ENCODE measurements at places on chromosomes 11 and 22.

DNA sequence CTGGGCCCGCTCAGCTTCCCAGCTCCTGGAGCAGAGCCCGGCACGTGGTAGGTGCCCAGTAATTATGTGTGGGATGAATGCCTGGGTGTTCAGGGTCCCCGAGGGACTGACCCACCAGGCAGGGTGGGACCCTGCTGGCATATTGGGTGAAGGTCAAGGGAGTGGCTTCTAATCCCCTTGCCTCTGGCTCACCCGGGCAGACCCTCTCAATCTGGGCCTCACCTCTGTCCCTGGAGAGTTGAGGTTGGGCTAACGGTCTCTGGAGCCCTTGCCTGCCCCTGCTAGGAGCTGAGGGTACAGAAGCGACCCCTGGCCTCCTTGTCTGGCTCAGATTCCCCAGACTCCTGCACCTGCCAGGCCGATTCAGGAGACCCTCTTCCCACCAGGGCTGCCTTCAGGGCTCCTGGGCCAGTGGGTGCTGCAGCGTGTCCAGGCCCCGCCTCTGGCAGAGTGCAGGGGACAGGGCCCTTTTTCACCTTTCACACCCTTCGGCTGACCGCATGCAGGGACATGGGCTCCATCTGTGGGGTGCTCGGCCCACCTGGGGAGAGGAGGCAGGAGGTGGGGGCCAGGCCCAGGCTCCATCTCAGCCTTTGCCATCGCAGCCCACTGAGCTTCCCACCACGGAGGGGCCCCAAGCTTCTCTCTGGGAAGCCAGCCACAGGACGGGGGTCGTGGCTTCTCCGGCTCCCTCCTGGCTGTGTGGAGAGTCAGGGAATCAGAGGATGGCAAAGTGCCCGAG is 3.8 kb upstream of the CTSD start:
- no peak overlapping the region for H3K4me3 ChIP-seq
- H3K4me1 ChIP-seq, result peaks cover 3% of the 10 kb centered on the region
- DNase-seq, result no peak

- no peak overlapping the region for H3K4me3 ChIP-seq
- peaks cover 7% of the 10 kb centered on the region for H3K4me1 ChIP-seq
- DNase-seq, result no peak
- no peaks in the 10 kb centered on the region for H3K36me3 ChIP-seq
- peaks cover 26% of the 10 kb centered on the region for H3K27me3 ChIP-seq
Measured at GRCh38 chr11:2275334-2276279, 5.2 kb upstream of the ASCL2 start.

GRCh38 chr11:107689317-107690202 is 22.3 kb downstream of the SLN start:
- no peaks in the 10 kb centered on the region for H3K36me3 ChIP-seq
- DNase-seq, result no peak
- no peaks in the 10 kb centered on the region for H3K27me3 ChIP-seq
- no peak overlapping the region for H3K27ac ChIP-seq

DNA sequence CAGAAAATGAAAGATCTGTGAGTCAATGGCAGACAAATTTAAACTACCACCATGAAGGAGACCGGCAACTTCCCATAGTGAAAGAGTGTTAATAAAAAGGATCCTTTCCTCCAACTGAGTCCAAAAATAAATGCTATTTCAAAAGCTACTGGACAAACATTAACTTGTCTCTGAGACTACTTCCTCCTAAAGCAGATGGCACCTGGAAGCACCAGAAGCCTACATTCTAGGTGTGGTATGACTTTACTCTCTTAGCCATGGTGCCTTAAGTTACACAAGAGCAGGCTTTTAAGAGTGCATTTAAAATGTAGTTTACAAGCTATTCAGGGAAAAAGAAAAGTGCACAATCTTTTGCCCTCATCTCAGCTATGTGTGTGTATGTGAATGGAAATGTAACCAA is 2.5 kb downstream of the ARHGAP32 start:
- DNase-seq, result no peak
- no peak overlapping the region for H3K4me3 ChIP-seq
- no peak overlapping the region for H3K27ac ChIP-seq
- no peaks in the 10 kb centered on the region for H3K27me3 ChIP-seq
- H3K36me3 ChIP-seq, result no peaks in the 10 kb centered on the region

DNA sequence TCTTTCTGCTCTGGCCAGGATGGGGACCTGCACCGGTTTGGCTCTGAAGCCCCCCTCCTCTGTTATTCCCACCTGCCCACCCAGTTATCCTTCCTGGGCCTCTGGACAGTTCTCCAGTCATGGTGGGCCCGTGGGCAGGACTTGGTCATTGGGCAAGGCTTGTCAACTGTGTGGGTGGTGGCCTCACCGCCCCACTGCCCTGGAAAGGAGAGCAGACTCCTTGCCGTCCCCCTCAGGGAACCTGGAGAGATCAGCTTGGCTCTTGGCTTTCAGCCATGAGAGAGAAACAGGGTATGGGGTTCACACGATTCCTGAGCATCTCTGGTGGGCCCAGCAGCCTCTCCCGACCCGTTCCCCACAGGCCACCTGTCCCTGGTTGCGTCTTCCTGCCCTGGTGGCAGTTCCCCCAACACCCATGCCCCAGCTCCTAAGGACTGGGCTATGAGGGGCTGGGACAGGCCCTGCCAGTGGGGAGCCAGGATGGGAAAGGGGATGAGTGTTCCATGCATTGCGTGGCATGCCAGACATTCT is 92.3 kb downstream of the MORC2 start:
- DNase-seq, result no peak
- no peaks in the 10 kb centered on the region for H3K4me1 ChIP-seq

DNA sequence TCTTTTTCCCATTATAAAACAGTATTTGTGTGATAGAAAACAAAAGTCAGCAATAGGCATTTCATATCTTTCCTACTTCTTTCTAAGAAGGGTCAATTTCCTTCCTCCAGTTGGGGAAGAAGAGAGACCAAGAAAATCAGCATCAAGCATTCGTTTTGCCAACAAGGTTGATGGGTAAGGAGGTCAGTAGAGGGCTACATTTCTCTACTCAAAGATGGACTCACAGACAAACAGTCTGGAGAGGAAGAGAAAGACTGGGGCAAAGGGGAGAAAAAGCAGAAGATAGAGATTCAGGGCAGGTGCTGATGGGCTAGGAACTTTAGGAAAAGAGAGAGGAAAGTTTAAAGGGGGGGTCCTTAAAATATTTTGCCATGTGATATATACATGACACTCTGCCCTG is 8.6 kb upstream of the MTNR1B start:
- no peaks in the 10 kb centered on the region for H3K36me3 ChIP-seq
- no peak overlapping the region for H3K4me3 ChIP-seq
- no peaks in the 10 kb centered on the region for H3K4me1 ChIP-seq
- no peaks in the 10 kb centered on the region for H3K27me3 ChIP-seq
- DNase-seq, result no peak

DNA sequence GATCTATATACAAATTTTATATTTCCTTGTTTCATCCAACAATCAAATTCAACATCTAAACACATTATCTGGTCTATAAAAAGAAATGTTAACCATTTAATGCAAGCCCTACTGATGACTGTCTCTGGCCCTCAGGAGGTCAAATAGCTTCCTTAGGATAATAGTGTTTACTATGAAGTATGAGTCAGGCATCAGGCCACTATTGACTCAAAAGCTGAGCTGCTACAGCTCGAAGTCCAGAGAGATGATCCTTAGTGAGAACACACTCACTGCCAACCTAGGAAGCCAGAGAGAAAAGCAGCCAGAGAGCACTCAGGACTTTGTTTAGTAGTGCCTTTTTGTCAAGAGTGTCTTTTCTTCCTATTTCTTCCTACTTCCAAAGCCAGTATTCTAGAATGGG is 171.8 kb downstream of the SOX6 start:
- H3K36me3 ChIP-seq, result no peaks in the 10 kb centered on the region
- no peaks in the 10 kb centered on the region for H3K27me3 ChIP-seq
- DNase-seq, result no peak
- no peak overlapping the region for H3K4me3 ChIP-seq
- no peak overlapping the region for H3K27ac ChIP-seq

GRCh38 chr22:48811885-48812284 is 1015.8 kb downstream of the BRD1 start:
- no peaks in the 10 kb centered on the region for H3K27me3 ChIP-seq
- H3K36me3 ChIP-seq, result no peaks in the 10 kb centered on the region
- no peaks in the 10 kb centered on the region for H3K4me1 ChIP-seq
- no peak overlapping the region for H3K4me3 ChIP-seq

DNA sequence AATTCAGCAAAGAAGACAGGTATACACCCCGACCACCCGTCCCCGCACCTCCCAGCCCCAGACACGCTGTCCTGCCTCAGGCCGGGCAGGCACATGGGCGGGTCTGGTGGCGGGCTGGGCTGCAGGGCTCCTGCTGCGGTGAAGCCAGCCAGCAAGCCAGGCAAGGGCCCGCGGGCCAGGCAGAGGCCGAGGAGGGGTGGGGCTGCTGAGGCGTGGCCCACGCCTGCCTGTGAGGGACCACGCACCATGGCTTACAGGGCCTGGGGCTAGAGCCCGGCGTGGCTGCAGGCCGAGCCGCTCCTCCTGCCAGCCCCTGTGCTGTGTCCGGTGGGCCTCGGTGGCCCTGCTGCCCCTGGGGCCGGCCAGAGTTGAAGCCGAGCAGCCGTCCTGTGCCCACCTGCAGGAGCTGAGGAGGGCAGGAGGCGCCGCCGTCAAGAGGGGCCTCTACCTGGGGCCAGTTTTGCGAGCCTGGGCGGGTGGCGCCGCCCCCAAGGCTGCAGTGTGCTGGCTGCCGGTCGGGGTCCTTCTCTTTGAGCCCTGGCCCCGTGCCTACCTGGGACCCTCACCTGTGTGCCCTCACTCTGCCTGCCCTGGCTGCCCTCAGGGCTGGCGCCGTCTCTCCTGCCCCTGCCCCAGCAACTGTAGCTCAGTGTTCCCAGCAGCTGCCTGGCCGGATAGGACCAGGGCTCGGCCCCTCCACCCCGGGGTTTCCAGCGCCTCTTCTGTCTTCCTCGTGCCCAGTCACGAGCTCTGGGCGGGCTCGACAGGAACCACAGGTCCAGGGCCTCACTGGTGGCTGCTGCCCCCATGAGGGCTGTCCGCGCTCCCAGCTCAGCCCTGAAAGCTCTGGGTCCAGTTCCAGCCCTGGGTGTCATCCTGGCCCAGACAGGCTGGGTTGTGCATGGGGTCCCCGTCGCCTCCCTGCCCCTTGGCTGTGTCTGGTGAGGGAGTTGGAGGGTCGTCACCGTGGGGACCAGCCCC is 38.4 kb downstream of the MOB2 start:
- H3K4me3 ChIP-seq, result no peak overlapping the region
- H3K27ac ChIP-seq, result no peak overlapping the region
- H3K27me3 ChIP-seq, result no peaks in the 10 kb centered on the region
- H3K36me3 ChIP-seq, result peaks cover 12% of the 10 kb centered on the region
- no peaks in the 10 kb centered on the region for H3K4me1 ChIP-seq
- DNase-seq, result no peak

- no peak overlapping the region for H3K27ac ChIP-seq
- DNase-seq, result no peak
- no peaks in the 10 kb centered on the region for H3K27me3 ChIP-seq
Measured at GRCh38 chr11:67271541-67272284, 5.4 kb downstream of the GRK2 start.

GRCh38 chr11:61926235-61926634 is 8.9 kb upstream of the RAB3IL1 start:
- peaks cover 3% of the 10 kb centered on the region for H3K4me1 ChIP-seq
- DNase-seq, result no peak
- H3K27me3 ChIP-seq, result no peaks in the 10 kb centered on the region
- H3K27ac ChIP-seq, result no peak overlapping the region
- no peak overlapping the region for H3K4me3 ChIP-seq
- H3K36me3 ChIP-seq, result no peaks in the 10 kb centered on the region

- no peak overlapping the region for H3K27ac ChIP-seq
Measured at GRCh38 chr11:63680834-63681320, 423 bp upstream of the RTN3 start.

DNA sequence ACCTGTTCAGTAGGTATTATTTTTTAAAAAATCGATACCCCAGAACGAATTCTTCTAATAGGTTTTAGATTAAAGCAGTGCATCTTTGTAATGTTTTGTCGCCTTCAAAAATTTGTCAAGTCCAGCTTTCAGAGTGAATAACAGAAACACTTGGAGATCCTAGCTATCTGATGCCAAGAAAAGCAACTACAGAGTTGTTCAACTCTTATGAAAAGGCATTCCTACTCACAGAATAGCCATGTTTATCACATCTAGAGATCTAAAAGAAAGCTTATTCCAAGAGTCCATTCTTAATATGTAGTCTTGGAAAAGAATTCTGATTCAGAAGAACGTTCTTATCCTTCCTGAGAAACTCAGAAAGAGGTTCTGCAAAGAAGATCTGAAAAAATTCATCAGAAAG is 268.5 kb downstream of the TTC28 start:
- H3K4me3 ChIP-seq, result no peak overlapping the region
- H3K27me3 ChIP-seq, result no peaks in the 10 kb centered on the region
- no peaks in the 10 kb centered on the region for H3K36me3 ChIP-seq
- no peak overlapping the region for H3K27ac ChIP-seq
- no peak for DNase-seq

DNA sequence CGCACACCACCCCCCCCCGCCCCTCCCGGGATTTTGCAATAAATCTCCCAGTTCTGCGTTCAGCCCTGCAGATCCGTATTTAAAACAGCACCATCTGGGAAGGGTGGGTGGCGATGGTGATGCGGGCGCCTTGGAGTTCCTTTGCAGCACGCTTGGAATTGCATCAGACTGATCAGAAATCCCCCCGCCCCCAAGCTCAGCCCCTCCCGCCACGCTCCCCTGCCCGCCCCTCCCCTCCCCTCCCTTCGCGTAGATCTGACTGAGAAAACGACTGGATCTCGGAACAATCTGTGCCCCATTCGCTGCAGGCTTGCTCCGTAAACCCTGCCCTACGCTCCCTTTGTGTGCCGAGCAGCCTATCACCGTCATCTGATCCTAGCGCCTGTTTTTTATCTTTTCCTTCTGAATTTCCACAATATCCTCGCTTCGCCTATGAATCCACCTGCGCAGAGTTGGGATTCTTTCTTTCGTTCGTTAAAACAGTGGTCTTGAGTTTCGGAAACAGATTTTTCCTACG is 18.1 kb upstream of the BDNF start:
- H3K27ac ChIP-seq, result no peak overlapping the region
- peaks cover 13% of the 10 kb centered on the region for H3K27me3 ChIP-seq
- DNase-seq, result no peak
- H3K4me1 ChIP-seq, result peaks cover 5% of the 10 kb centered on the region

DNA sequence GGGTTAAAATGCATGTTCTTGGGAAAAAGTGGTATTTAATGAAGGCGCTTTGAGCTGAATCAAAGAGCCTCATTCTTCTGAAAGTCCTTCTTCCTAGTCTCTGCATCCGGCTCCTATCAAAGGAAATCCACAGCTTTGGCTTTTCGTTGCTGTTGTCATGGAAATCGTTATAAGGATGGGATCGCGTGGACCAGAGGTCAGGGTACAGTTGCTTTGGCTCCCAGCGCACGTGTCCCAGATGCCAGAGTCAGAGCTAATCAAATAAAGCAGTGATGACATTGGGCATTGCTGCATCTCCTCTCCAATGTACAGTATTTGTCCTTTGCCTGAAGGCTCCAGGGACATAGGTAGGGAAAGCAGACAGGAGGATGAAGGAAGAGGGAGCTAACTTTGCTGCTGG is 181.9 kb downstream of the MYO18B start:
- no peaks in the 10 kb centered on the region for H3K27me3 ChIP-seq
- no peaks in the 10 kb centered on the region for H3K36me3 ChIP-seq
- H3K4me1 ChIP-seq, result peaks cover 7% of the 10 kb centered on the region
- DNase-seq, result no peak
- H3K4me3 ChIP-seq, result no peak overlapping the region
